ENCODE measurements at places on chromosomes 12 and 14. TPM values are rescaled to one million over a fixed set of nuclear protein-coding genes. Genes with fewer than 3 reads are reported as not detected.
A peak's percentile ranks its signal among the peaks of the same experiment; 100 is the strongest.

DNA sequence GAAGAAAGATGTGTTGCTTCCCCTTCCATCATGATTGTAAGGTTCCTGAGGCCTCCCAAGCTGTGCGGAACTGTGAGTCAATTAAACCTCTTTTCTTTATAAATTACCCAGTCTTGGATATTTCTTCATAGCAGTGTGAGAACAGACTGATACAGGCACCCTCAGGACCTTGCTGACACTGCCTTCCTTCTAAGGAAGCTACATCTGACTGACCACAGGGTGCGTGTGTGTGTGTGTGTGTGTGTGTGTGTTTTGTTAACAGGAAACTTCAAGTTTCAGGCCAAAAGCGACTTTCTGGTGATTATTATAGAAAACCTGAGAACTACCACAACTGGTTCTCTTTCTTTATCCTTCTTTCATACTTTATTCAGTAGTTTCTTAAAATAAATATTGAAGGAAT is 149.0 kb downstream of the CAPZA3 start:
- DNase-seq: no peak
- H3K27me3 ChIP-seq: no peaks in the 10 kb centered on the region

GRCh38 chr12:4238577-4238976 is 35.0 kb upstream of the CCND2 start:
- H3K36me3 ChIP-seq: peaks cover 19% of the 10 kb centered on the region
- H3K27ac ChIP-seq: no peak overlapping the region
- H3K4me3 ChIP-seq: no peak overlapping the region
- peaks cover 24% of the 10 kb centered on the region for H3K4me1 ChIP-seq
- no peak for DNase-seq

DNA sequence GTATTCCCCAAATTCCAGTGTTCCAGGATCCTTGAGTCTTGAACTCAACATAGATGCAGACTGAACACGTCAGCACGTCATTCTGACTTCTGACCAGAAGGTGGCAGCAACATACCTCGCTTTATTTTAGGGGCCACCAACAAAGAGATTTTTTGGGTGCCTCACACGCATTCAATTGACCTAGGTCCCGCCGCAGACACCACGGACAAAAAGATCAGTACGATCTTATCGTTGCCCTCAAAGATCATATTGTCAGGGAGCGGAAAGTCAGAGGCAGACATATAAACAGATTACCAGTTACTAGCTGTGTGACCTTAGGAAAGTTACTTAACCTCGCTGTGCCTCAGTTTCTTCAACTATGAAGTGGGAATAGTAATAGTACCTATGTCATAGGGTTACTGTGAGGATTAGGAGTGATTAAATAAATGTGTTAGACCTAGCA is 6.5 kb upstream of the PRPH start:
- H3K36me3 ChIP-seq: no peaks in the 10 kb centered on the region
- H3K27ac ChIP-seq: no peak overlapping the region
- no peak overlapping the region for H3K4me3 ChIP-seq

DNA sequence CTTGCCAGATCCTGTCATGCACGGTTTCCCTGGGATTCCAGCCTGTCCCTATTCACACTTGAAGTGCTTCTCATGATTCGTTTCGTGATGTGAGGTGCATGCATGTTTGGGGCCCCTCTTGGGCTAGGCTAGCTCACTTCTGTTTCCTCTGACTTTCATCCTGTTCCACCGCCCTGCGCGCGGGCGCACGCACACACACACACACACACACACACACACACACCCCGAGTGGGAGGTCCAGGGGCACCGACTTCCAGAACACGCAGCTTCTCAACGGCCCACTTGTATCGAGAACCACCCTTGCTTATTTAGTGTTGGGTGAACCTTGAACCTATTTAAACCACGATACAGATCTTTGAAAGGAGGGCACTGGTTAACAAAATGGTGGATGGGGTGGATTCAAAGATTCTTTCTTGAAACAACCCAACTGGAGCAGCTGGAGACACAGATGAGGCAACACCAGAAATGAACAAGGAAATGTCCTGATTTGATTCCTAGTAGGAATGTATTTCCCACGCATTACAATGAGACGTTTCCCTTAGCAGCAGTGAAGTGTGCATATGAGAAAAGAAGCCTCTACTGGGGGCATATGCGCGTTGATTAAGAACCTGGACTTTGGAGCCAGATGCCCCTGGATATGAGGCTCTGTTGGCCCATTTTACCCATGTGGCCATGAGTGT is 16.3 kb downstream of the ELK3 start:
- peaks cover 20% of the 10 kb centered on the region for H3K36me3 ChIP-seq
- DNase-seq: peak; percentile 63
- H3K27ac ChIP-seq: peak overlapping the region; percentile 85
- no peaks in the 10 kb centered on the region for H3K27me3 ChIP-seq
- peaks cover 88% of the 10 kb centered on the region for H3K4me1 ChIP-seq
- peak overlapping the region; percentile 70 for H3K4me3 ChIP-seq

GRCh38 chr12:130461839-130462557 is 124.3 kb downstream of the PIWIL1 start:
- DNase-seq: no peak
- no peak overlapping the region for H3K27ac ChIP-seq
- no peak overlapping the region for H3K4me3 ChIP-seq

- no peak for DNase-seq
- H3K27me3 ChIP-seq: peaks cover 3% of the 10 kb centered on the region
- H3K4me1 ChIP-seq: no peaks in the 10 kb centered on the region
- H3K36me3 ChIP-seq: no peaks in the 10 kb centered on the region
- H3K4me3 ChIP-seq: no peak overlapping the region
- H3K27ac ChIP-seq: no peak overlapping the region
Measured at GRCh38 chr12:52532636-52533035, 12.4 kb upstream of the KRT5 start.

DNA sequence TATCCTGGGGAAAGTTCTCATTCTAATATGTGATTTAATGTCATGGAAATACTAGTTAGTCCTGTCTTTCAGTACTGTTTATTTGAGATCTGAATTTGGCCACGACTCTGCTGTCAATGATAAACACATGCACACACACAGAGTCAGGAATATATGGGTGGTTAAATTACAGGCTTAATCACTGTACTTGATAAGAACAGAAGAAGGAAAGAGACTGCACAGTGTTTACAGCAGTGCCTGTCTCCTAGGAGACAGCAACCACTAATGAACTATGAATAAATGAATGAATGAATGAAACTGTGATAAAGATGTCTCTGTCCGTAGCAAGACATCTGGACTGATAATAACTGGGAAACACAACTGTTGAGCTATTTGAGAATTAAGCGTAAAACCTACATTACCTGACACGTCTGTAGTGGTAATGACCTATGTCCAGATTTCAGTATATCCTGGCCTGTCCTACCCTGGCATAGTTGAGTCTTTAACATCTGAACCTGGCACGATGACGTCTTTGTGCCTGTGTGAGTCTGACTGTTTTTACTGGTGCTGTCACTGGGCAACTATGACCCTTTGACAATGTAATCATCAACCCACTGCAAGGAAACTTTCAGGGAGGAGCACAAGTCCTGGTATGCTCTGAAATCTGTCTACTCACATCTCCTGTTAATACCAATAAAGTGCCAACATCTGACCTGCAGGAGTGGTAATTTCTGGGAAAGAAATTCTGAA is 524.6 kb downstream of the TMEM132D start:
- no peaks in the 10 kb centered on the region for H3K36me3 ChIP-seq
- H3K27me3 ChIP-seq: no peaks in the 10 kb centered on the region
- no peaks in the 10 kb centered on the region for H3K4me1 ChIP-seq

GRCh38 chr12:100824476-100824875 is 29.9 kb downstream of the ANO4 start:
- no peak for DNase-seq
- no peak overlapping the region for H3K4me3 ChIP-seq
- no peaks in the 10 kb centered on the region for H3K36me3 ChIP-seq

Gene RNASE1
- total RNA-seq: not detected

All from activated CD8-positive, alpha-beta T cell treated with anti-CD3 and anti-CD28 coated beads, Interleukin-2, amount 10 ng/mL, durations not matched to agents 7 days and 5 days (primary cell).